ENCODE measurements at places on chromosomes 16 and 17.
A peak's percentile ranks its signal among the peaks of the same experiment; 100 is the strongest.

- DNase-seq = no peak
Measured at GRCh38 chr17:49698005-49698404, 9.8 kb downstream of the SLC35B1 start.

GRCh38 chr17:17073030-17073564 is 30.8 kb downstream of the MPRIP start:
- no peak for DNase-seq

GRCh38 chr16:7746941-7747340 is 414.3 kb downstream of the RBFOX1 start:
- DNase-seq = no peak

DNA sequence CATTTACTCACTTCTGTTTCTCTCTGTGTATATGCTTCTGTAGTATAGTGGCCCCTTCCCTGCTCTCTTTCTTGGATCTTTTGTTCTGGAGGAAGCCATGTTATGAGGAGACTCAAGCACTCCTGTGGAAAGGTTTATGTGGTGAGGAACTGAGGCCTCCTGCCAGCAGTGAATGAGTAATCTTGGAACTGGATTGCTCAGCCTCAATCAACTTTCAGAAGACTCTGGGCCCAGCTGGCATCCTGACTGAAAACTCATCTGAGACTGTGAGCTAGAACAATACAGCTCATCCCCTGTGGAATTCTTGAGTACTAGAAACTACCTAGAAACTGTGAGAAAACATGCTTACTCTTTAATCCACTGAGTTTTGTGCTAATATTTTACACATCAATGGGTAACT is 133.1 kb upstream of the ZKSCAN2 start:
- no peak for DNase-seq

GRCh38 chr17:56798916-56799315 is 34.8 kb downstream of the C17orf67 start:
- DNase-seq = no peak

DNA sequence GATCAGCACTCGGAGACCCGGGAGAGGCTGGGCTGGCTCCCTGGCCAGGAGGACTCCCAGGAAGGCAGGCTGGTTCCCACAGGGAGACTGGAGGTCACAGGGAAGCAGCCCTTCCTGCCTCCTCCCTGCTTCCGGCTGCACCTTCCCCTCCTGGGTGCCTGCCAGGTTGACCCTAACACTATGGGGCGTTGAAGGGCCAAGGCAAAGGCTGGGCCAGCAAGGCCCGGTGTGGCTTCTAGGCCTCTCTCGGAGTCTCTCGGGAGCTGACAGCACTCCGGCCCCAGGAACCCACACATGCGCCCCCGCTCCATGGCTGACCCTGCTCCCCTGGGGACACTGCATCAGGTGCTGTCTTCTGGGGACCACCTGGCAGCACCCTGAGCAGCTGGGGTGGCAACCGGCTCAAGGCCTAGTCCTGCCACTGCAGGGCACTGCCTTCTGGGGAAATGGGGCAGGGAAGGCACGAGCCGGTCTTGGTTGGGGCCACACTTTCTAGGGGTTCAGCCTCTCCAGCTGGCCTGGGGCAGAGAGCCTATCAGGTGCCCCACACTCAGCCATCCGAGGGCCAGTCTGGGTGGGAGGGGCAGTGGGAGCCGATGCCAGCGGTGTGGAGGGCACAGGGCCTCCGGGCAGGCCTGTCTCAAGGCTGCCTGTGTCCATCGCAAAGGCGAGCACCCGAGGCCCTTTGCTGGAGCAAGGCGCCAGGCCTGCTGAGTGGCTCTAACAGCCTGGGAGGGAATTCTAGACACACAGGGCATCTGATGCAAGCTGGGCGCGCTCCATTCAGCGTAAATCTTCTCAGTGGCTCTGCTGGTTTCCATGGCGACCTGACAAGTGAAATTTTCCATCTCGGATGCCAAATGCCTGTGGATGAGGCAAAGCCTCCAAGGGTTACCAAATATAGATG is 5.6 kb upstream of the MTSS2 start:
- DNase-seq = peak; percentile 92

DNA sequence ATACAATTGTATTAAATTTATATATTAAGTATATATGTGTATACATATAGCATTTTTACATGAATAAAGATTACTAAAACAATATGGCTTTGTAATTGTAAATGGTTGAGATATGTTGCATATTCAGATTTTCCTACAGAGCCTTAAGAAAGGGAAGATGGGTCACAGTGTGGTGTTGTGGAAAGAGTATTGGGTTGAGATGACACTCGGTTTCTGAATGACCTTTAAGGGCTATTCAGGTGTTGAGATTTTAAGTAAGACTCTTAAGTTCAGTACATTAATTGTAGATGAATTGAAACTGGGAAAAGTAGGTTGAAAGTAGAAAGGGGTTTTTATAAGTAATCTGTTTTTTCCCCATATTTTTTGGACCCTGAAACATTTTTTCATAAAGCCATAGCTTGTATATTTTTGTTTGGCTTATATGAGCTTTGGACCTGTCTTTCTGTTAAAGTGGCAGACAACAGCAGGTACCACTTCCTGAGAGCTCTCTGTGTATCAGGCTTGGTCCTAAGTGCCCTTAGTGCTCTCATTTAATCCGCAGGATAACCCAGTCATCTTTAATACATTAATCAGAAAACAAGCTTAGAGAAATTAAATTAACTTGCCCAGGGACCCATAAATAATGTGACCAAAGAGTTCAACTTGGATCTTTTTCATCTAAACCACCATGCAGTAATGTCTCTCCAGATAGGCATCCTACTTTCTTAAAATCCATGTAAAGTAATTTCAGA is 48.5 kb upstream of the MRC2 start:
- DNase-seq = no peak

GRCh38 chr16:7303052-7303610 is 29.5 kb upstream of the RBFOX1 start:
- DNase-seq = no peak

- no peak for DNase-seq
Measured at GRCh38 chr17:57405491-57406072, 149.3 kb downstream of the MSI2 start.

DNA sequence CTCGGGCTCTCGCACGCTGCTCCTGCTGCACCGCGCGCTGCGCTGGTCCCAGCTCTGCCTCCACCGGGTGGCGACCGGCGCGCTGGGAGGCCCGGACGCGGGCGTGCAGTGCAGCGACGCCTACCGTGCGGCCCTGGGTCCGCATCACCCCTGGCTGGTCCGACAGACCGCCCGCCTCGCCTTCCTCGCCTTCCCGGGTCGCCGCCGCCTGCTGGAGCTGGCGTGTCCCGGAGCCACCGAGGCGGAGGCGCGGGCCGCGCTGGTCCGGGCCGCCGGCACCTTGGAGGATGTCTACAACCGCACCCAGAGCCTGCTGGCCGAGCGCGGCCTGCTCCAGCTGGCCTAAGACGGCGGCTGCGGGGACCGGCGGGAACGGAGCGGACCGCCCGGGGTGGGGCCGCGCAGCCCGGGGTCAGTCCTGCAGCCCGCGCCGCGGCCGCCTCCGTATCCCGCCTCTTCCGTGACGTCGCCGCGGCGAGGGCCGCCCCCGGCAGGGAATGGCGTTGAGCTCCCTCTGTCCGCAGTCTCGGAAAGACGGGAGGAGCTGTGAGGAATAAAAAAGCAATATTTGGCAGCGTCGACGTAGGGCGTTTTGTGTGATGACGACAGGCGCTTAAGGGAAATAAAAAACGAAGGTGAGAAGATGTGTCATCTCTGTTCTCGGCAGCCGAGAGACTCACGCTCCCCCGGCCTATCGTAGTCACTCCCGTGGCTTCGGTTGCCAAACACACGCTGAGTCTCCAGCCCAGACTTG is 1.4 kb downstream of the GLTPD2 start:
- peak; percentile 93 for DNase-seq

DNA sequence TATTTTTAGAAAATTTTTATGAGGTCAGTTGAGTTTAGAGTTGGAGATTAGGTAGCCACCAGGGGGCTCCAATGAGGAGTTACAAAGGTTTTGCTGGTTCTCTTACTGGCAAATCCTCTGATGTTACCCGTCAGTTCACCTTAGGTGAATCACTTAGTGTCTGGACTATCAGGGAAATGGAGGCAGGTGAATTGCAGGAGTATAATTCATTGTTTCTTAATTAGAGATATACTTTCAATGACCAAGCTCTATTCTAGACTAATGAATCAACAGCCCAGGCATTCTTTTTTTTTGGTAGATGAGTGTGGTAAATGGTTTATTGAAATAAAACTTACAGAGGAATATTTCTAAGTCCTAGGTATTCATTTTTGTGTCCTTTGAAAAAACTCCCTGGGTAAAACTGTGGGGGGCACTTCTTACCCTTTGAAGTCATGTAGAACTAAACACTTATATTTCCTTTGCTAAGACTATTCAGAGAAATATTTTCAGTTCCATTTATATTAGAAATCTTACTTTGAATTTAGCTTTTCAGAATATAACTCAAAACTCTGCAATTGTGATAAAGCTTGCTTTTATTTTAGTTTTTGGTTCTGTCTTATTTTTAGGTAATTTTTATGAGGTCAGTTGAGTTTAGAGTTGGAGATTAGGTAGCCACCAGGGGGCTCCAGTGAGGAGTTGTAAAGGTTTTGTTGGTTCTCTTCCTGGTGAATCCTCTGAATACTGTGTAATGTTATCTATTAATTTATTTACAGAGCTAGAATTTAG is 17.7 kb downstream of the PSMD11 start:
- DNase-seq = peak; percentile 38

- DNase-seq = no peak
Measured at GRCh38 chr17:7445619-7445968, 733 bp downstream of the CHRNB1 start.

GRCh38 chr16:74744566-74744965 is 30.1 kb downstream of the FA2H start:
- no peak for DNase-seq

GRCh38 chr17:2551493-2551892 is 39.8 kb upstream of the METTL16 start:
- DNase-seq = no peak

Measured in AG08395 (cell line).